SK-N-SH treated with all-trans-retinoic acid at 6 μM for 48 hours (cell line): ENCODE measurements at places on chromosomes 5 and 9.

- no peak for ATAC-seq
Measured at GRCh38 chr9:112782218-112782617, 31.7 kb downstream of the SNX30 start.

- no peak for ATAC-seq
Measured at GRCh38 chr9:87548159-87548558, 50.5 kb downstream of the DAPK1 start.

DNA sequence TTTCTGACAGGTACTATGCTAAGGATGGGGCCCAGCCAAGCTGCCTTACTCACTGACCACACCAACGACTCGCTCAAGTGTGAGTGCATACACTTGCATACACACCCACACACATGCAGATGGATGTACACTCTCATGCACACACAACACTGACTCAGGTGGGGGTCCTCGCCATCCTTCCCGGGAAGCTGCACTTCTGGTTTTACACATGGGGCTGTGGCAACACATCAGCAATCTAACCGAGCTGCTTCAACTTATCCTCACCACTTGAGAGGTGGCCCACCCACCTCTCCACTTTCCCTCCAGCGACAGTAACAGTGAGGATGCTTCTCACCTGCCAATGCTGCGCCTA is 67.2 kb upstream of the SLC25A51 start:
- ATAC-seq, result no peak

GRCh38 chr5:121430538-121430937 is 421.1 kb upstream of the FTMT start:
- no peak for ATAC-seq

DNA sequence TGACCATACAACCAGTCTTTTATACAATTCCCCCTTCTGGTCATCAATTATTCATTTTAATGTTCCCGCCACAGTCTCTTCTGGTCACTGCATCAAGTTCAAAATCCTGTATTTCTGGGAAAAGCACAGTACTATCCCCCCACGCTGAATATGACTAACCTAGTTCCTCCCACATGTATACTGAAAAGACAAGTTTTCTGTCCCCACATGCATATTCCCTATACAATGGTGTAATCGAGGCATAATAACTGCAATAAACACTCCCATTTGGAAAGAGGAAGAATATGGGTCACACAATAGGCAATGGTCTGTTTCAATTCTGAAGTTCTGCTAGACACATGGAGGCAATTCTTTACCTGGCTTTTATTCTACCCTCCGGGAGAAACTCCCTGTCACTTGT is 344.9 kb downstream of the EFNA5 start:
- no peak for ATAC-seq

GRCh38 chr5:18433336-18433735 is 799.1 kb downstream of the TAF11L14 start:
- no peak for ATAC-seq

GRCh38 chr9:35790025-35790384 is 1.4 kb upstream of the NPR2 start:
- ATAC-seq, result peak; percentile 26; the same call in 2 of the 3 replicates

DNA sequence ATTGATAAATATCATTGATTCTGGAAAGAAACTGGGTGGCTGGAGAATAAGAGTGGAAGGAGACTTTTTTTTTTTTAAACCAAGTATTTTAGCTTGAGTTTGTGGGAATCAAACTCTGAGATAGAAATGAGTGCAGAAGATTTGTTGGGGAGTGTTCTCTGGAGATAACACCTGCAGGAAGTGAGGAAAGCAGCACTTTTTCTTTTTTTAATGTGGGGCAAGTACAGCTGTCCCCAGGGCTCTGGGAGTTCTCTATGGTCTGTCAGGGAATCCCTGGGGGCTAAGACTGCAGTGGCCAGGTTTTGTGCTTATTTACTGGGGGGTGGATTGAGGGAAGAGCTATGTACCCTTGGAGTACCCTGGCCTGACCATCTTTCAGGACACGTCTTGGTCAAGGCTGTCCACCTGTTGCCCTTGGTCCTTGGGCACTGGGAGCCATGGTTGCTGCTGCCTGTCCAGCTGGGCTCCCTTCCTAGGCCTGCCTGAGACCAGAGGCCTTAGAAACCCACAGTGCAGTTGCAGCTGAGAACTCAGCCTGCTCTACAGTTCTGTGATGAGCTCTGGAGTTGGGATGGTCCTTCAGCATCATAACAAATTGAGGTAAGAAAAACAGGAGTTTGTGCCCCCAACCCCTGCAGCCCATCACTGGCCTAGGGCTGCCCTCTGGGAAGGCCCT is 85.8 kb downstream of the PHAX start:
- ATAC-seq, result no peak

GRCh38 chr5:55517804-55518203 is 17.0 kb downstream of the PLPP1 start:
- ATAC-seq, result no peak
